ENCODE measurements at places on chromosomes 7 and 10.

DNA sequence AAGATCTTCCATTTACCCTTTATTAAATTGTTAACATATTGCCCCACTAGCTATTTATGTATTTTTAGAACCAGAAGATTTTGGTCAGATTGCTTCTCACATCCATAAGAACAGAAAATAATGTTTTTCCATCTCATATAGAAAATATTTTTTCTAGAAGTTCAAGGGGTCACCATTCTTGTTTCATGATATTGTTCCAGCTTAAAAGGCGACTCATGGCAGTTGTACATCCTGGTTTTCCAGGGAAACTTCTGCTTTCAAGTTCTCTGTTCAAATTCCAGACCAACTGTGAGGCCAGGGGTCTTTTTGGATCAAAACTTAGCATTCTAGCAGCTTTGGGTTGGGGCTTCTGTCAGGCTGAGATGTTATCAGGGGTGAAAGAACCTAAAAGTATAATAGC is 84.4 kb downstream of the LRRC4 start:
- DNase-seq: no peak

DNA sequence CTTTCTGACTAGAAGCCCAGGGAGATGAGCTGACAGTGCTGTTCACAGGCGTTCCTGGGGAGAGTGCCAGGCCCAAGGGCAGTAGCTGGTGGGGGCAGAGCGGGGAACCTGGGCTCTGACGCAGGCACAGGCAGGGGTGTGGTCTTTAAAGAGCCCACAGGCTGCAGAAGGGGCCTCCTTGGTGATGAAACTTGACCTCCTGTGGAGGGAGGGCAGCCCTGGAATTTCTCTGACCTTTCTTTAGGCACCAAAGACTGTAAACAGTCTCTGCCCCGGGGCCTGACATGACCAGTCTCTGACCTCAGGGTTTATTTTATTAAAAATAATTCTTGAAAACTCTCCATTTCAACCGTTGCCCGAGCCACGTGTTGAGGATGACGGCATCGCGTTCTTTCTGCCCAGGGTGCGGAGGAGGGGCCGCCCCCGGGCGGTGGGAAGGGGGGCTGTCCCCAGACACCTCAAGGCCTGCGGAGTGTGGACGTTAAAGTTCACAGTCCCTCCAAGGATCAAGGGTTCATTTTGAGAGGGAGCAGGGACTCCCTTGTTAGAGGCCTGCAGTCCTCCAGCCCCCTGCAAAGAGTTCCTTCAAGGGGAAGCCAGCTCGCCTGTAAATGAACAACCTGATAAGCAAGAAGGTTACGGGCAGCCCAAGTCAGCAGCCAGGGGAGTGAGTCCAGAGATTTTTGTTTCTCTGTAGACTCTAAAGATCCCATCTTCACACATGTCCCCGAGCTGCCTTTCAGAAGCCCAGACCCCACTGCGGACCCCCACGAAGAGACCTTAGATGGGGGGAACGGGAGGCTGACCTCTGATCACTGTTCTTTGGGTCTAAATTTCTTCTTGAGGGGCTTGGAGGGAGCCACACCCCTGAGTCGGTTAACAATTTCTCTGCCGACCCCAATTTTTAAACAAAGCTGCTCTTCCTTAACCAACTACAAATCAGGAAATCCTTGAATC is 128.9 kb downstream of the VIPR2 start:
- DNase-seq: peak; percentile 32

DNA sequence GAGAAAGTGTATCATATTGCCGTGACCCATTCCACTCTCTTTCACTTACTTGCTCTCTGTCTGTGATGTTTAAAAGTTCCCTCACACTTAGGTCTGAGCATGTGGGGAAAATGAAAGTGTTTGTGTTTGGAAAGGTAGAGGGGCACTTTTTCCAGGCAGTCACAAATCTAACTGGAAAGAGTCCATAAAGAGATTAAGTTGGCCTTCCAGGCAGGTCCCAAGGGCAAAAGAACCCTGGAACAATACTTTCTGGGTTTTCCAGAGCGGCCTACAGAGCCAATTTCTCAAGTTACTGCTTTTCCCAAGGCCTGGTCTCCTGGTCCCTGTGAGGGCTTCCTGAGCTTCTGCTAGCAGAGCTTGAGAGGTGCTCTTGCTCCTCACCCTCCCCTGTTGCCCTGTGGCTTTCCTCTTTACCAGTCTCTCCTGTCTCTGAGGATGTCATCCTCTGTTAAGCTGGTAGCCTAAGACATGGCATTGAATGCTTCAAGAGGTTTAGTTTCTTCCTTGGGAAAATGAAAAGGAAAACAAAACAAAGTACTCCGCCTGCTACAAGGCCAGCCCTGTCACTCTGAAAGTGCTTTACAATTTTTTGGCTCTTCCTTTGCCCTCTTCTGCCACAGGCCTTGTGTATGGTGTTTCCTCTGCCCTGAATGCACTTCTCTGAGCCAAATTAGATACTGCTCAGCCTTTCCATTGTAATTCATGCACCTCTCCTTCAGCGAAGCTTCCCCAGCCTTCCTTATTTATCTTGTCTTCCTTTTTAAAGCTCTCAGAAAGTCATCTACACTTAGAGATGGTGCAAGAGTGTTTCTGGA is 20.1 kb downstream of the TES start:
- no peak for DNase-seq

- DNase-seq: no peak
These were observed 118.6 kb downstream of the NRF1 start for GRCh38 chr7:129730159-129730558.

DNA sequence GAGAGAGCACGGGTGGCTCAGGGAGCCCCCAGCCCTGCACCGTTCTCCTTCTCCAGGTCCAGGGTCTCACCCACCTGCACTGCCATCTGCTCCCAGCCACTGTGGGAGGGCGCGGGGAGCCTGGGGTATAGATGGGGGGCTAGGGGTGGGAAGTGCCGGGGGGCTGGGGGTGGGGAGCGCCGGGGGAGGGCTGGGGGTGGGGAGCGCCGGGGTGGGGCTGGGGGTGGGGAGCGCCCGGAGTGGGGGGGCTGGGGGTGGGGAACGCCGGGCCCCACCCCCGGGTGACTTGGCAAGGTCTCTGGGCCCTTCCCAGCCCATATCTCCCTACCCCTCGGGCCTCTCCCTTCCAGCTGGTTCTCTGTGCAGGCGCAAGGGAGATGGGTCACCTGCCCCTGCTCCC is at the start of gene GRIFIN:
Gene GRIFIN, minus strand, starts transcription at position 101 of the 400 bp plus-strand sequence. Its CDS starts 15 bp downstream, at position 86.
- no peak for DNase-seq

DNA sequence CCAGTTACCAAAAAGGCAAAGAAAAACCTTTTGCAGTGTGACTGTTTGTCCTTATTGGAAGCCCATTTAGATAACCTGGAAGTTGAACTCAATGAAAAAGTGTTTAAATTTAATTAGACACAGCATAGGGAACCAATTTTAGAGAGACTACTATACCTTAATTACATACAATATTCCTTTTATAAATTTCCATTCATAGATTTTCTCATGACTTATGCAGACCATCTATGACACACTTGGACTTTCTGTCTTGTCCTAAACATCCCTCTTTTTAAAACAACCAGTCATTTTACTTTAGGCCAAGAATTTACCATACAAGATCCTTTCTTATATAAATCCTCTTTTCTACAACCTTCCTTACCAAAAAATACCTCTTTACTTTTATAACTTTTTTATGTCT is 61.6 kb downstream of the MTURN start:
- DNase-seq: no peak

- DNase-seq: peak; percentile 62
These were observed 23.7 kb downstream of the NMT2 start for GRCh38 chr10:15144788-15145187.

DNA sequence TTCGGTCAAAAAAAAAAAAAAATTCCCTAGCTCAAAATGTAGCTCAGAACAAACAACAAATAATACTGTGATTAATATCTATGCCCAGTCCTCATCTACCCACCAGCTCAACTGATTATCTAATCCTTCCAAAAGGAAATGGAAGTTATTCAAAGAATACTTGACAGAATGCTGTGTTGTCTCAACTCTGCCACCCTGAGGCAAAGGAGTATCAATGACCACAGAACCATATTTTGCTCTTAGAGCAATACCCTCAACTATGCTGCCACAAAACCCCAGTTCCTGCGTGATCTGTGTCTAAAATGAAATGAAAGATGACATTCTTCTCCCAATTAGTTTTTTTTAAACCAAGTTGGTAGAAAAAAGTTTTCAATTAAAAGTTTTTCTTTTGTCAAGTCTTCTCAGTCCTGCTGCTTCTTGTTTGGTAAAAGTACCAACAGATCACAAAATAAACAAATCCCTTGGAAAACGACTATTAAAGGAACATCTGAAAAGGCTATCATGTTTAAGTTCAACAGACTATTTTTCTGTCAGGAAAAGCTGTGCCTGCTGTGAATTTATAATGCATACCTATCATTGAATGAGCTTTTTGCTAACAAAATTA is 21.6 kb downstream of the RBM28 start:
- DNase-seq: peak; percentile 44

DNA sequence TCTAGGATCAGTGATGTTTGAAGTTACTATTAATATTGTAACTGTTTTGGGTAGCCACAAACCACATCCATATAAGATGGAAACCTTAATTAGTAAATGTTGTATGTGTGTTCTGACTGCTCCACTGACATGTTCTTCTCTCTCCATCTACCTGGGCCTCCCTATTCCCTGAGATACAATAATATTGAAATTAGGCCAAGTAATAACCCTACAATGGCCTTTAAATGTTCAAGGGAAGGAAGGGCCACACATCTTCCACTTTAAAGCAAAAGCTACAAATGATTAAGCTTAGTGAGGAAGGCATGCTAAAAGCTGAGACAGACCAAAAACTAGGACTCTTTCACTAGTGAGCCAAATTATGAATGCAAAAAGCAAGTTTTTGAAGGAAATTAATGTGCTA is 176.4 kb upstream of the ANK3 start:
- no peak for DNase-seq

GRCh38 chr7:159253657-159254056 is 109.0 kb upstream of the VIPR2 start:
- DNase-seq: no peak

- DNase-seq: no peak
These were observed 95.0 kb downstream of the FANK1 start for GRCh38 chr10:125991392-125991791.

DNA sequence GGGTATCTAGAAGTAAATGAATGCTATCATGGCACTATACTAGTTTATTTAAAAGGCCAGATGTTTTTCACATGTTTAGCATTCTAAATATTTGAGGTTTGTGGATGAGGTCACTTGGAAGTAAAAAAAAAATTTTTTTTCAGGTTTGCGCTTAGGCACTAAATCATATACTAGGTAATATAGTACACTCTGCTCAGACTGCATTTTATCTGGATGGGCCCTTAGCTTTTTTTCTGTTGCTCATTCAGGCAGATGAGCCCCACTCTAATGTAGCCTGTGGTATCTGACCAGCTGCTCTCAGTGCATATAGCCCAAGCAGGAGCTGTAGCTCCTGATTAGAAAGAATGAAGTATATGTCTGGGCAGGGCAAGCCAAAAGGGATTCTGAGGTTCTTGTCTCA is 210.1 kb downstream of the AUTS2 start:
- DNase-seq: no peak

DNA sequence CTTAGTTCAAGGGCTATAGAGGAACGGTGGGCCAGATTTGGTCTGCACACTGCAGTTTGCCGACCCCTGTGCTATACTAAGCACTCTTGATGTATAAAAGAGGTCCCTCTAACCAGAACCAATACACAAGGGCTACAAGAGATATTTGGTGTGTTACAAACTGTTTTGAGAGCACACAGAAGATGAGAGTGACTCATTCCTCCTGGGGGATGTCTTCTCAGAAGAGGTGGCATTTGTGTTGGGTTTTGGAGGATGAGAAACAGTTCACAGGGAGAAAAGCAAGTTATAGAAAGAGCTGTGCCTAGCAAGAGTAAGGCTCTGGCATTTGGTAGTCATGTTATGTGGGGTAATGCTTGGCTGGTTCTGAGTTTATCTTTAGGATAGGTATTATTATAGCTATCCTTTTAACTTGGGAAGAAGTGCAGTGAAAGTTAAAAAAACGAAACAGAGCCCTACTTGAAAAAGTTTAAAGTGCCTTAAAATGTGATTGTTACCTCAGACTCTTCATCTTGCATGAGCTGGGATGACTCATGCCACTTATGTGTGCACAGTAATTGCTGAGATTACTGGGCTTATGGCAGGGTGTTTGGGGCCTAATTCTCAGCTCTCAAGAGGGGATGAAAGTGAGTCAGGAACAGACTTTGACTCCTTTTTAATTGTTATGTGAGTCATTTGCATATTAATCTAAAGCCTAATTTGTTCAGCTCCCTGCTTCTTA is 160.4 kb downstream of the KIF20B start:
- DNase-seq: peak; percentile 83

- peak; percentile 54 for DNase-seq
These were observed 8.4 kb downstream of the GOLGA7B start for GRCh38 chr10:97858001-97858439.

DNA sequence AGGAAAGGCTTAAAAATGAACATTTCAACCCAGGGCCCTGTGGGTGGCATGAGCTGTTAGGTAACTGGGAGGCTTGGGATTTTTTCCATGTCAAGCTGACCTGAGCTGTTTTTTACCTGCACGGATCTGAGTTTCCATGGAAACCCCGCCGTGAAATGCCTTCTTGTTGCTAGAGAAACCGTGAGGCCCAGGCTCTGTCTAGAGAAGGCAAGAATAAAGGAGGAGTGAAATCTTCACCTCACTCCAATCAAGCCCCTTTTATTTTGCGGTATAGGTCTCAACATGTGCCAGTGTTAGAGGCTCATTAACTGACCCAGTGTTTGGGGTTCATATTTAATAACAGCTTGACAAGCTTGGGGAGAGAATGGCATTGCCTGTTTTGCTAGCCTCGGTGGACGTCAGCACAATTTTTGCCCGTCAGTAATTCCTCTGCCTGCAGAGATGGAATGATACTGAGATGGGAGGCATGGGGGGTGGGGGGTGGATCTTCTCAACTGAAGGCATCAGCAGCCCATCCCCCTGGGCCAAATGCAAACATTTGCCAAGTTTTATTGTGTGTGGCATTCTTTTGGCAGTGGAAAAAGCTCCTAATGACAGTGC is 48.9 kb upstream of the PDCD4 start:
- no peak for DNase-seq

GRCh38 chr7:70104243-70104642 is 506.0 kb downstream of the AUTS2 start:
- DNase-seq: no peak

DNA sequence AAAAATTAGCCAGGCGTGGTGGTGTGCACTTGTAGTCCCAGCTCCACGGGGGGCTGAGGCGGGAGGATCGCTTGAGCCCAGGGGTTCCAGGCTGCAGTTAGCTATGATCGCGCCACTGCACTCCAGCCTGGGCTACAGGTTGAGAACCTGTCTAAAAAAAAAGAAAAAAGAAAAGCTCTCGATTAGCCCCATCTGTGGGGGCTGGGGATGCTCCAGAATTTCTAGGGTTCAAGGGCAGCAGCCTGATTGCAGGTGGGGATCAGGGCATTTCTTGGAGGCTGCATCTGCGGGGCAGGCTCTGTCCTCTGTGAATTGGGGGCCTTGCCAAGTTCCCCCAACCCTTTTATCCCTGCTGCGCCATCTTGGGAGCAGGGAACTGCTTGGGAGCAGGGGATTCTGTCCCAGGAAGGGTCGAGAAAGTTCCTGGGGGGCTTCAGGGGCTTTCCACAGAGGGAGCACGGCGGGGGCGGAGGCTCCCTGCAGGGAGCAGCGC is 651 bp upstream of the ARPC1A start:
- no peak for DNase-seq

Data from HT1080 (cell line).